ENCODE measurements at places on chromosomes 12 and 14.

- no peak for DNase-seq
Measured at GRCh38 chr12:2225696-2226095, 172.9 kb downstream of the CACNA1C start.

- DNase-seq, result no peak
Measured at GRCh38 chr12:57780284-57780897, 2.2 kb upstream of the TSFM start.

GRCh38 chr14:95993768-95994592, 45.2 kb upstream of the C14orf132 start:
- no peak for DNase-seq

GRCh38 chr14:81166121-81166520, 54.6 kb downstream of the GTF2A1 start:
- no peak for DNase-seq
